Fibroblast of villous mesenchyme (primary cell): ENCODE measurements at places on chromosomes 1 and 21.
A peak's percentile ranks its signal among the peaks of the same experiment; 100 is the strongest.

- DNase-seq = no peak
Measured at GRCh38 chr1:207021139-207021861, 11.3 kb downstream of the C1orf116 start.

GRCh38 chr1:46400421-46400820 lies 6.3 kb downstream of the FAAH start:
- DNase-seq = no peak

DNA sequence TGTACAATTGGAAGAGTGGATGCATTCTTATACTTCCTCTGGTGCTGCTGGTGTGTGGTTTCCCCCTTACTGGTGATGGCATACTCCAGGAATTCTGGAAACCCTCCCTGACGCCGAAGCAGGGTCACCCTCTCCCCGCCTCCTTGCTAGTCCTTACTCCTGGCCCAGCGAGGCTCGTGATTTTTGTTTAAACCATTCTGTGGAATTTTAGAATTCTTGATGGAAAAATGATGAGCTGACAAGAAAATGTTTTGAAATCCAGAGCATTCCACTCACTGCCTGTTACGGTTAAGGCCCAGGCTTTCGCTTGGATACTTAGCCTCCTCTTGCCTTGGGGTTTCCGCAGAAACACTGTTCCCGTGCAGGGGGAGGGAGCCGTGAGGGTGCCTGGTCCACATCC lies 41.1 kb downstream of the IL6R start:
- DNase-seq = peak; percentile 94

GRCh38 chr21:28196981-28197380 lies 795.7 kb downstream of the LTN1 start:
- DNase-seq = no peak

- DNase-seq = no peak
Measured at GRCh38 chr1:33074193-33074945, 6.6 kb upstream of the AZIN2 start.

DNA sequence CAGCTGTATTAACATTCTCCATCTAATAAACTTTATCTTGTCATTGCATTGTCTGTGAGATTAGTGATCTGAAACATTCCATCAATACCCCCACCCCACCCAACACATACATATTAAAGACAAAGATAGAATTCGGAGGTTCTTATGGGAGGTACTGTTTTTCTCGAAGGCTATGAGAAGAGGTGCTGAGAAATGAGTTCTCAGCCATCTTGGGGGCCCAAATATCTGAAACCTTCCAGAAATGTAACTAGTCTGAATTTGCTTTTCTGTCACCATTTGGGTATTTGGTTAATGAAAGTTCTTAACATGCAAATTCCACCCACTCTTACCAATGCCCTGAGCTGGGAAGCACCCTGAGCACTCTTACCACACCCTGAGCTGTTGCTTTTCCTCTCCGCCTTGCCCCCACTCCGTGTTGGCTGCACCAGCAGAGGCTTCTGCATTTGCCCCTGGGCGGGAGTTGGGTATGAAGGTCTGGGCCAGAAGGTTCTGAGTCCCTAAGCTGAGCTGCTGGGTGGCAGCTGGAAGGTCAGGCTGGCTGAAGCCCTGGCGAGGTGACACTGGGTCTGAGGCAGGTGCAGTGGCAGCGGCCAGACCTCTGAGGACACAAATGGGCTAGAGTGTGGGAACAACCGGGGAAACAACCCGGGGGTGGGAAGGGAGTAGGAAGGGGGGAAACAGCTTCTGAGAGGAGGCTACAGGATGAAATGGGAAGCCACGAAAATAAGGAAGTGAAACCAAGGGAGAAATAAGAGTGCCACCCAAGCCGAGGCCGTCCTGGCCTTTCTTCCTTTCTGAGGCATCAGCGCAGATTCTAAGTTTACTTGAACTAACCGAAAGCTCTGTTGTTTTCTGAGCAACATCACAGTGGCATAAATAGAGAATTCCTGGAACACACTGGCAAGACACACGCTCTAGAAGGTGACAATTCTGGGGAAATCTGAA lies 26.3 kb upstream of the IER5 start:
- DNase-seq = no peak

- no peak for DNase-seq
Measured at GRCh38 chr1:29777522-29777921, 541.2 kb downstream of the PTPRU start.

DNA sequence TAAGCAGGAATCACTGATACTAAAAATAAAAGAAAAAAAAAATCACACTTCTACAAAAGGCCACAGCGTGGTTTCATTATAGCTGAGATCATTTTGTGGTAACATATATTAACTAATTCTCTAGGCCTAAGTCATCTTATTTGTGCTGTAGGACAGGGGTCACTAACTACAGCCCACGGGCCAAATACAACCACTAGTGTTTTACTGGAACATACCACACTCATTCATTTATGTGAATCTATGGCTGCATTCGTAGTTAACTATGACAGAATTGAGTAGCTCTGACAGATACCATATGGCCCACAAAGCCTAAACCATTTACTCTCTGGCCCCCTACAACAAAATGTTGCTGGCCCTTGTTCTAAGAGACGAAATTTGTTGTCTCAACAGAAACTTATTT lies 224.4 kb downstream of the VAV3 start:
- DNase-seq = peak; percentile 6

- DNase-seq = peak; percentile 84
Measured at GRCh38 chr1:225845571-225846259, 35.8 kb downstream of the EPHX1 start.

DNA sequence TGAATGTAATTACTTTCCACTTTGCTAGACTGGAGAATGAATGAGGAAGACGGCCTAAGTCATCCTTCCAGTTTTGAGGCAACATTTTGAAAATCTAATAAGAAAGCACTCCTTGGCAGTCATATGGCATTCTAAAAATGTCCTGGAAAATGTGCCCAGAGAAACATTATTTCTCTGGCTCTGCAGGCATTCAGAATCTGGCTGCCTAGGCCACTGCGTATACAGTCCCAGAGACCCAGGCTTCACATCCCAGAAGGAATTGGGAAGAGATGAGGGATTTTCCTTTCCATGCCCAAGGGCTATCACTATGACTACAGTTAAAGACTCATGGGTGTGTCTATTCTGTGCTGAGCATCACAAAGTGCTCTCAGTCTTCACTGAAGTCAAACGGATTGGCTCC lies 92.9 kb downstream of the BEND5 start:
- no peak for DNase-seq

- peak; percentile 88 for DNase-seq
Measured at GRCh38 chr1:25253911-25254310, 6.7 kb upstream of the RSRP1 start.

- no peak for DNase-seq
Measured at GRCh38 chr1:114227059-114227458, 73.4 kb upstream of the SYT6 start.

- DNase-seq = peak; percentile 47
Measured at GRCh38 chr1:224632921-224633321, 16.8 kb downstream of the CNIH3 start.

DNA sequence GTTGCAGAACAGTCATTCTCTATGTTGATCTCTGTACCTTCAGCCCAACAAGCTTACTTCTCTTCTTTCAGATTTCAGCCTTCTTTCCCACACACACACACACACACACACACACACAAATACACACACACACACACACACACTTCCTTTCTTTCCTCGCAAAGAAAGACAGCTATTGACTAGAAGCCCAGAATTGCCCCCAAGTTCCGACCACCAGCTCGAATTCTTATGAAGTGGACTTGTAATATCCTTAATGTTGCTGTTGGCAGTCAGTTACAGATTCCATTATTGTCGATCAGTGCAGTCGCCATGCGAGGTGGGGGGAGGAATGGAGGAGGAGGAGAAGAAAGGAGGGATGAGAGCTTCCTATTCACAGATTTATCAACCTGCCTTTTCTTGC lies 125.5 kb downstream of the CLEC20A start:
- DNase-seq = peak; percentile 21

DNA sequence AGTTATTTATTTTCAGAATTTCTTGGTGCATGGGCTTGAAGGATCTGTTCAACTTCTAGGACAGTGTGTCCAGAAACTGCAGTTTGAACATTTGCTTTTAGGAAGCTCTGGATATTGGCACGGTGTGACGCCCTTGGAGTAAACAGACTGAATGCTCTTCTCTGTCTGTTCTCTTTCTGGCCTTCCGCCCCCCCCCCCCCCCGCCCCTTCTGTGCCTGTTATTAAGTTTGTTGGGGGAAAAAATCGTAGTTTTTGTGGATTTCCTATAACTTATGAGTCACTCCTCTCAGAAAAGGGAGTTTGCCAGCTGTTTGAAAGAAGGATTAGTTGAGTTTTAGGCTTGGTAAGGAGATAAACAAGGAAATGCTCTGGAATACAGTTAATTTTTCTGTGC lies 1.2 kb downstream of the KCTD3 start:
- DNase-seq = peak; percentile 80

GRCh38 chr1:44839576-44839975 lies 3.5 kb downstream of the PTCH2 start:
- DNase-seq = no peak

DNA sequence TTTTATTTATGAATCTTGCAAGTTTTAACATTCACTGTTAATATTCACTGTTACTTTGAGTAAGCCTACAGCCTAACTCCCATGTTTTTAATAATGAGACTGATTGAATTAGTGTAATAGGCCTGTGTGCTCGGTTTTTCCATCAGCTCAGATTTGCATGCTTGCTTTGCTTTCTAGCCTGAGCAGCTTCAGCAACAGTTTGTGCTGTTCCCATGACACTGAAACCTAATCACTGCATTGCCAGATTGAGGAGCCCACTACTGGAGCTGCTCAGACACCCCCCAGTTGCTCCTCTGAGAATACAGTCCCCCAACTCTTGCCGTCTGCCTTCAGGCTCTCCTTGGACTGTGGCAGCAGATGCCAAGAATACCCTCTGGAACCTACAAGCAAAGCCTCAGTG lies 695.4 kb downstream of the BRINP3 start:
- no peak for DNase-seq

DNA sequence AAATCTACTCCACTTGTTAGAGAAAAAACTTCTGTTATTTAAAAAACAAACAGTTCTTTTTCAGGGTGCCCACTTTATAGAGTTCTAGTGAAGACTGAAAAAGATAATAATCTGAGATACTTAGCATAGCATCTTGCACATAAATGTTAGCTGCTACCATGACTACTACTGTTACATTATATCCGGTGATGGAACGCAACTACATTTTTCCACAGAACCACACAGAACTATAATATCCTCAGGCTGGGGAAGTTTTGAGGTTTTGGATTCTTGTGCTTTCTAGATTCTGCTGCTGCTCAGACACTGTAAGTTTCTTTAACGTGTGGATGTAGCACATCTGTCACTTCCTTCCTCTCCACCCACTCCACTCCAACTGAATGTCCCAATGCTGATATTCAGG lies 110.3 kb downstream of the PTPN14 start:
- peak; percentile 86 for DNase-seq

DNA sequence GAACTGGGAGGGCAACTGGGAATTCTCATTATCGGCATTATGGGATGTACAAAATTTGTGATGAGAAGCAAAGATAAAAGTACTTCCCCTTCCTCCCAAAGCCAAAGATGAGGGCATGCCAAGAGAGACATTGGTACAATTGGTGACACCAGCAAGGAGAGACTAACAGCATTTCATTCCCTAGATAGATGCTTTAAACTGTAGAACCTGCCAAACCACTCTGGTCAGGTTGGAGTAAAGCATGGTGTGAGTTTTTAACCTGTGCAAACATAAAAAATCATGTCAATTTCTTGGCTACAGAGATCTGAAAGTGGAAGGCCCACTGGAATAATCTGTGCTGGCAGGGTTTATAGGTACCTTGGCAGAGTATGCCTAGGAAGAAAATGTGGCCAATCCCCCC lies 19.4 kb downstream of the CTXND2 start:
- DNase-seq = no peak

DNA sequence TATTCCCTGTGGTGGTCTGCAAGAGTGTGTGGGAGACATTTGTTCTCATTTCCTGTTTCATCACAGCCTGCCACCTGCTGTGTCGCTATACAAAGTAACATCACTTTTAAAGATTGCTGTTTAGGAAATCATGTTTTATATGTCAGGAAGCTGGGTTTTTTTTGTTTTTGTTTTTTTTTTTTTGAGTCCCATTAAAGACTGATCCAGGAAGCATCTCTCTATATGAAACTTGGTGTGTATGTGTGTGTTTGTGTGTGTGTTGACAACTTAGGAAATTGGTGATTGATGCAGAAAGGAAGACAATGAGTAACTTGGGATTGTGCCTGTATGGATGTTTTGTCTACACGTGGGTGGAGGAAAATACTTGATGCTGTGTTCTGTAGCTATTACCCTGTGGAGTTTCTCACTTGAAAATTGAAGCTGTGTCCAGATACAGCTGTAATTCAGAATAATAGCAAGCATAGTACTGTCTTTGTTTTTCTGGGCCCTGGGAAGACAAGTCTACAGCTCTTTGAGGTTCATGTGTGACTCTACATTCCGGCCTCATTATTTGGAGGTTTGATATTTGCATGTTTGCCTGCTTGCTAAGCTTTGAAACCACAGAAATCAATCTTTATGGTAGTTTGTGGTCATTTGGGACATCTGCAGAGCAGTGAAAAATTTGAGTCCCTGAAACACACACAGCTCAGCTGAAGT lies 47.9 kb downstream of the LAMC1 start:
- DNase-seq = peak; percentile 75

- DNase-seq = peak; percentile 92
Measured at GRCh38 chr1:234533034-234533891, 54.3 kb upstream of the TARBP1 start.

GRCh38 chr1:155261493-155261851 lies 688 bp downstream of the SCAMP3 start:
- DNase-seq = no peak

- DNase-seq = no peak
Measured at GRCh38 chr1:219173434-219173757, 282 bp upstream of the LYPLAL1 start.

- no peak for DNase-seq
Measured at GRCh38 chr1:28606771-28607170, 14.7 kb downstream of the RAB42 start.

DNA sequence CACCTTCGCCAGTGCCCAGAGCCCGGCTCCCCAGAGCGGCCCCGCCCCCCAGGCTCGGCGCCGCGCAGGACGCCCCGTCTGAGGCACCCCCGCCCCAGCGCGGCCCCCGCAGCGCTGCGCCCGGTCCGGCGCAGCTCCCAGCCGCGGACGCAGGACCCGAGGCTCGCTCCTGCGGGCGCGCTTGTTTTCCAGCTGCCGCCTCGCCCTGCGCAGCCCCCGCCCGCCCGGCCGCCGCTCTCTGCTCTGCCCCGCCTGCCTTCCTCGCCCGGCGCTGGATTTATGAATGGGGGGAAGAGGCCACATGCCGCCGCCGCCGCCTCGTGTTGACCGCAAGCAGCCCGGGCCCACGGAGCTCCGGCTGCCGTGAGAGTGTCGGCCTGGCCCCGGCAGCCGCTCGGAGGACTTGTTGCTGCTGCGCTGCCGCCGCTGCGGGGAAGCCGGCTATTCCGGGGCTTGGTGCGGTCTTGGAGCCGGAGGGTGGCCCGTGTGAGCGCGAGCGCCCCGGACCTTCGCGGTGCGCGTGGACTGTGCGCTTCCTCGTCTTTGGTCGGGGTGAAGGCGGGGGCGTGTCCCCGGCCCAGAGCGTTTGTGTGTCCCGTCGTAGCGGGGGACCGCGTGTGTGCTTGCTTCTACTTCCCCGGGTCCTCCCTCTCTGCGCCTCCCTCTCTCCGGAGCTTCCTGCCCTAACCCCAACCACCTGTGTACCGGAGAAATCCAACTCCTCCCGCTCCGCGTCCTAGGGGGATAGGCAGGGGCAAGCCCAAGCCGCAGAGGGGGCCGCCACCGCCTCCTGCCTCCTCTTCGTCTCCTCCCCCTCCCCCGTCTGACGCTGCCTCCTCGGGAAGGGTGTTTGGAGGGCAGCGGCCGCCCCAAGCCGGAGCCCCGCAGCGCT lies 736 bp downstream of the KCNC4 start:
- DNase-seq = peak; percentile 47

- DNase-seq = no peak
Measured at GRCh38 chr1:214413315-214413714, 132.4 kb downstream of the SMYD2 start.
